ENCODE measurements at places on chromosomes 1 and 21.

DNA sequence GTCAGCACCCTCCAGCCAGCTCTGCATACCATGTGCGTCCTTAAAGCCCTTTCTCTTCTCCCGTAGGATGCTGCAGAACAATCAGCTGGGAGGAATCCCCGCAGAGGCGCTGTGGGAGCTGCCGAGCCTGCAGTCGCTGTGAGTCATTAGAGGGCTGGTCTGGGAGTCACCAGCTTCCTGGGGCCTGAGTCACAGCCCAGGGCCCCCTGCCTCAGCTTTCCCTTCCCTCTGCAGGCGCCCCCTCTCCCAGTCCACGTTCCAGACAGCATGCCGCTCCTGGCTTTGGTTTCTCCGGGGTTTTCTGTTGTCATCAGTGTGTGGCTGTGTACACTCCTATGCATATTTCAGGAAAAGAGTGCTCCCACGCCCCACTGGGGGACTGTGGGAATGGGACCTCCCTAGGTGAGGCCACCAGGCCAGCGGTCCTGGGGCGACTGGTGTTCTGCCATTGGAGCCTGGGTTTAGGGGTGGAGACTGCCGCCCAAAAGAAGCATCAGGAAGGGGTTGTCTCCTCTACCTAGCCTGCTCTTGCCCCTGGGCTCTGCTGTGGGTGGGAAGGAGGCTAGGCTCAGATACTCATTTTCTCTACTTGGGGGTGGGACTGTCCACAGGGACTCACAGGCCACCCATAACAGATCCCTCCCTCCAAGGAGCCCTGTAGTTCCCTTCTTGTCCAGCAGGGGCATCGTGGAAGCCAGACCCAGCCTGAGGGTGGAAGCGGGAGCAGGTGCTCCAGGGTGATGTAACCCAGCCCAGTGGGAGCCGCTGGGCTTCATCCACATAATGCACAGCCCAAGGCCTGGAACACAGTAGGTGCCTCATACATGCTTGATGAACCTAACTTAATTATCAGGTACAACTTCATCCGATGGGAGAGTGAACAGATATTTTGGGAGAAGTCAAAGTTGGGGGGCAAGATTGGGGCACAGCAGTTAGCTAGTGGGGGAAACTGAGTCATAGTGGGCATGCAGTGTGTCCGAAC, 42.5 kb downstream of the LGR6 start:
- DNase-seq, result peak; percentile 77

- DNase-seq, result no peak
These were observed 10.5 kb downstream of the KIF21B start for GRCh38 chr1:201013031-201013485.

DNA sequence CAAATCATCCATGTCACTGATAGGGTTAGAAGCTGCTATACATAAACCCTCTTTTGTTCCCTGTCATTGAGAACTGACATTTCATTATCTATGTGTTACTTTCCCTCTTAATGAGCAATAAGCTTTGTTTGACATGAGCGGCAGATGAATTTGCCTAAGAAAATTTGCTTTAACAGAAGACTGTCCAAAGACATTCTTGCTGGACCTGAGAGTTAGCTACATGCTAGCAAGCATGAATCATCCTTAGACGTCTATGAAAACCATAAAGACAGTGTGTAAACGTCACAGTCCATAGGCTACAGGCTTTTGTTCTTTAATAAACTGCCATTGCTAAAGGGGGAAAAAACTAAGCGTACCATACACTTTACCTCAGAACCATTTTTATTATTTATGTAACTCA, 73.1 kb downstream of the TNFSF4 start:
- DNase-seq, result no peak

GRCh38 chr1:50774759-50775351, 185.2 kb downstream of the FAF1 start:
- DNase-seq, result no peak
